ENCODE measurements at places on chromosomes 3 and 15.

DNA sequence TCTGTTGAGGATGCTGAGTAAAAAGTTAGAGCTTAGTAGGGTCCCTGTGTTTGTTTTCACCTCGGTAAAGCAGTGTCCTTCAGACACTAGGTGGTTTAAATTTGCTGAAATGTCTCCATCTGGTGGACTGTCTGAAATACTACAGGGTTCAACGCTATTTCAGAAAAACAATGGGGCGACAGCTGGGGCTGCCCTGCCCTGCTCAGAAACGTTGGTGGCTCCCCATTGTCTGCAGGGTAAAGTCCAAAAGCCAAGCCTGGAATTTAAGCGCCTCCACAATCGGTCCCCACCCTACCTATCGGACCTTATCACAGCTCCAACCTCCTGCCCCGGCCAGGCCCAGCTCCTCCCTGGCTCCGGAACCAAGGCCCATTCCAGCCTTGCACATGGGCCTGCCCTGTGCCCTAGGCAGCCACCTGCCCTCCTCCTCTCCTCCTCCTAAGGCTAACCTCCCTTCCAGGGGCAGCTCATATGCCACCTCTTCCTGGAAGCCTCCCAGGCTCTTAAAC is 4.3 kb upstream of the TSEN2 start:
- peak; percentile 31 for DNase-seq

GRCh38 chr3:137047240-137047639 is 89.5 kb downstream of the IL20RB start:
- DNase-seq = no peak

GRCh38 chr3:153528473-153528872 is 366.4 kb downstream of the RAP2B start:
- no peak for DNase-seq

GRCh38 chr3:101809178-101810021 is 30.4 kb downstream of the NXPE3 start:
- DNase-seq = peak; percentile 54

DNA sequence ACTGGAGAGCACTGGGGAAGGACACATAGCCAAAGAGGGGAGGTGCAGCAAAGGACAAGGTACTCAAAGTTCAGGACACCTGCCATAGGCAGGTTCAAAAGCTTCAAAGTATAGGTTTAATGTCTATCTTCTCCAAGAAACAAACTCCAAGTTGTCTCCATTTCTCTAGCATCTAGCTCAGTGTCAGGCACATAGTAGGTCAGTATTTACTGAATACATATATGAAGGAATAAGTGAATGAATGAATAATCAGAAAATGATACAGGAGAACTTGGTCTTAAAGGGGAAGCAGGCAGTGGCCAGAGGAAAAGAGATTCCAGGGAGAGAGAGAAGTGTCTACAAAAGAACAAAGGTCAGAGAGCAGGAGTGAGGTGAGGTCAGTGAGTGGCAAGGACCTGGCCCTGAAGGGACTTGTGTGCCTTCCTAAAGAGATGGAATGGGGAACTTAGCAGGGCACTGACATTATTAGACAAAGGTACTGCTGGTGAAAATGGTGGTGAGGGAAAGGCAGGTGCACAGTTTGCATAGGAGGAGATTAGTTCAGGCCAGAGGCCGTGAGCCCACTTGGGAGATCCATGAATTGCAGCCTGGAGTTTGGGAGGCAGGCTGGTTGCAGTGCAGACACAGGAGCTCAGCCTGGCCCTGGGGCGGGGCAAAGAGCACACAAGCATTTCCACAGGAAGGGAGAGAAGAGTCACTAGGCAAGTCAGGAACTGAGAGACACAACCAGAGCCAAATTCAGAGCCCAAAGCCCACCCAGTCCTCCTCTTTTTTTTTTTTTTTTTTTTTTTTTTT is 21.4 kb downstream of the TBC1D2B start:
- no peak for DNase-seq

GRCh38 chr3:29212789-29213433 is 68.0 kb upstream of the RBMS3 start:
- no peak for DNase-seq

DNA sequence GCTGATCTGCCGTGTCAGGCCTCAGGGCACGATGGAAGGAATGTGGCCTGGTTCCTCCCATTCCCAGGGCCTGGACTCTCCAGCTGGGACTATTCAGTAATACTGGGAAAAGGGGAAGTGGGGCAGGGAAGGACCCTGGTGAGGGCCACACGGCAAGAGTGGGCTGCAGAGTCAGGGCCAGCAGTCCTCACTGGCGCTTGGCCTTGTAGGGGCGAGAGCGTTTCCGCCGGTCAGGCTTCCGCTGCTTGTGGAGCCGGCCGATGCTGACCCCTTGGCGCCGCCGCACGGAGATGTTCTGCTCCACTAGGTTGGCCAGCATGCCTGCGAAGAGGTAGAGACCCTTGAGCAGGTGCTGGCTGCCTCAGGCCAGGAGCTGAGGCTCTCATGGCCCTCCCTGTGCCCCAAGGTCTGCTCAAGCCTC is 42.8 kb downstream of the SEMA3G start:
- DNase-seq = no peak

- DNase-seq = no peak
Observed at GRCh38 chr15:57288926-57289580, 87.3 kb upstream of the CGNL1 start.

Data from activated CD8-positive, alpha-beta T cell treated with anti-CD3 and anti-CD28 coated beads for 36 hours (primary cell).